ENCODE measurements at places on chromosomes 4 and X.

- DNase-seq: no peak
These were observed 257.4 kb downstream of the CFAP299 start for GRCh38 chr4:80592950-80593349.

DNA sequence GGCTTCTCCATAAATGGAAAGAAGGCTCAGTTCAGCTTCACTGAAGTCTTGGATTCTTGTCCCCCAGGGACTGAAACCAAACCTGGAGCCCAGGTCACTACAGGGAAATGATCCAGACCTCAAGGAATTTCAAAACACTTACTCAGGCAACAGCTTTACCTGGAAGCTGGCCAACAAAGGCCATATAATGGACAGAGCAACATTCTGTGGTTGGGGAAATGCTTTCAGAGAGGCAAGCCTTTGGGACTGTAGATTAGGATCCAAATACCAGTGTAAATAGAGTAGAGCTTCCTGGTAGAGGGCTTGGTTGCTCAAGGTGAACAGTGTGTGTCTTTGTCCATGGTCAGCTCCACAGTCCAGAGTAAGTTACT lies 57.0 kb upstream of the PROM1 start:
- DNase-seq: no peak

GRCh38 chr4:91025241-91026148 lies 898.3 kb downstream of the CCSER1 start:
- no peak for DNase-seq

GRCh38 chr4:1572010-1572385 lies 112.1 kb downstream of the FAM53A start:
- no peak for DNase-seq

GRCh38 chrX:15606136-15606535 lies 5.4 kb upstream of the ACE2 start:
- DNase-seq: no peak

- DNase-seq: no peak
These were observed at the start of gene FRMPD3 for GRCh38 chrX:107448998-107449835. Gene FRMPD3, plus strand, starts transcription at chrX:107449652. Its CDS starts 76,937 bp downstream, at chrX:107526589.

DNA sequence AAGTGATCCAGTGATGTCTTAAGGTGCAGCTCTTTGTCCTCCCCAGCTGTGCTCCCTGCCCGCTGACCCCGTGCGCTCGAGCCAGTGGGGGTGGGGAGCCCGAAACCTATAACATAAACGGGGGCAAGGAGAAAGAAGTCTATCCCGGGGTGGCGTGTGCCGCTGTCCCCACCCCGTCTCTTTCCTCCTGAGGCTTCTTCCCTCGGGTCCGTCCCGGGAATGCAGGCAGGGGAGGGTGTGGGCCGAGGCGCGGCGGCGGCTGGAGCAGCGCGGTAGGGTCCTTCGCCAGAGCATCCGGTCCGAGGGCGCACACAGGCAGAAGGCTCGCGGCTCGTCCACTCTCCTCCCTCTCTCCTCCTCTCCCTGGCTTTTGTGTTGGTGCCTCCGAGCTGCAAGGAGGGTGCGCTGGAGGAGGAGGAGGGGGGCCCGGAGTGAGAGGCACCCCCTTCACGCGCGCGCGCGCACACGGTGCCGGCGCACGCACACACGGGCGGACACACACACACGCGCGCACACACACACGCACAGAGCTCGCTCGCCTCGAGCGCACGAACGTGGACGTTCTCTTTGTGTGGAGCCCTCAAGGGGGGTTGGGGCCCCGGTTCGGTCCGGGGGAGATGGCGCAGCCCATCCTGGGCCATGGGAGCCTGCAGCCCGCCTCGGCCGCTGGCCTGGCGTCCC lies at the start of gene RAB33A:
Gene RAB33A, plus strand, starts transcription at position 517 of the 681 bp plus-strand sequence. Its CDS starts 101 bp downstream, at position 618.
- peak; percentile 44 for DNase-seq

GRCh38 chrX:65667503-65668376 lies at the start of gene MSN:
Gene MSN, plus strand, starts transcription at chrX:65667654. Its CDS starts 188 bp downstream, at chrX:65667842.
- peak; percentile 68 for DNase-seq

GRCh38 chr4:92455951-92456350 lies 152.2 kb downstream of the GRID2 start:
- DNase-seq: no peak

DNA sequence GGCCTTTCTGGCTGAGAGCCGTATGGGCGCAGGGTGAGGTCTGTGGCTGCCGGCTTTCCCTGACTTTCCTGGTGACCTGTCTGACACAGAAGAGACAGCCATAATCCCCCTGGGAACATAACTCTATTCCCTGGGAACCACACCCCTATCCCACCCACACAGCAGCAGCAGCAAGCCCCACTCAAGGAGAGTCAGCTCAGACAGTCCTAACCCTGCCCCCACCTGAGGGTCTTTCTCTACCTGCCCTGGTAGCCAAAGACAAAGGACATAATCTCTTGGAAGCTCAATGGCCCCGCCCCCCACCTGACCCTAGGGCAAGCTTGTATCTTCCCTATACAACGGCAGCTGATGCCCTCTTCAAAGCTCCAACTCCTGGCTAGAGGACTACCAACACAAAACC lies 74.6 kb downstream of the PABPC4L start:
- DNase-seq: no peak

DNA sequence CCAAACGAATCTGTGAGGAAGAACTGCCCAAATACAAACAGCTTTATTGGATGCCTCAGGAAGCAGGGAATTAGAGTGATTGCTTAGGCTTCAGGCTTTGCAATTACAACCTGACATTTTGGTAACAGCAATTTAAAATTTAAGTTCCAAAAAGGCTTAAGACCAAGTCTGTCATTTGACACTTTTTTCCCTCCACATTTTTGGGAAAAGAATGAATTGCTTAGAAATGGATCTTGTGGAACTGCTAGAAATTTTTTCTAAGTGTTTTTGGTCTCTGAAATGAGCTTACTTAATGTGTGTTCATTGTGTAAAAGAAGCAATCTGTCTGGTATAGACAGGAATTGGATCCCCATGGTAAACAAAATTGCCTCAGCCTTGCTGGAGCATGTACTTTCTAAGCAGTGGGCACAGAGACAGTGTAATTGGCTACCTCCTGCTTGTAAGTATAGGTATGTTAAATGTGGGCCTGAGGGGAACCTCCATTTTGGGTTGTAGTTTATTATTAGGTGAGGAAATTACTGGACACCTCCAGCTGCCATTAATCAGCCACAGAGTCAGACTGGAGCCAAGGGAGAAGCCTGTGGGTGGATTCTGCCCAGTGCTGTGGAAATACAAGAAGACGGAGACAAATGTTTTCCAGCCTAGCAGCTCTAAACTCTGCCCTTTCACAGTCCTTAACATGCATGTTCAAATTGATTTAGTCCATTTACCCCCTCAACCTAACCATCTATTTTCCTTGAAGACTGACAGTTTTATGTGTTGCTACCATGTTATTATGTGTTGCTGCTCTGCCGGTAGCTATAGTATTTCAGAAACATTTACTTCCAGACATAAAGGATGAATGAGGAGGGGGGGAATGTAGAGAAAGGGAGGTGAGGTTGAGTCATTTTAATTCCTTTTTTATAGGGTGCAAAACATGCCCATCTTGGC lies 473.0 kb downstream of the SPRY1 start:
- DNase-seq: no peak

GRCh38 chr4:41540687-41541086 lies 2.7 kb downstream of the LIMCH1 start:
- no peak for DNase-seq

- DNase-seq: no peak
These were observed 168.6 kb upstream of the KLF3 start for GRCh38 chr4:38495446-38495845.

- DNase-seq: no peak
These were observed 170.3 kb downstream of the LDB2 start for GRCh38 chr4:16728111-16728510.

DNA sequence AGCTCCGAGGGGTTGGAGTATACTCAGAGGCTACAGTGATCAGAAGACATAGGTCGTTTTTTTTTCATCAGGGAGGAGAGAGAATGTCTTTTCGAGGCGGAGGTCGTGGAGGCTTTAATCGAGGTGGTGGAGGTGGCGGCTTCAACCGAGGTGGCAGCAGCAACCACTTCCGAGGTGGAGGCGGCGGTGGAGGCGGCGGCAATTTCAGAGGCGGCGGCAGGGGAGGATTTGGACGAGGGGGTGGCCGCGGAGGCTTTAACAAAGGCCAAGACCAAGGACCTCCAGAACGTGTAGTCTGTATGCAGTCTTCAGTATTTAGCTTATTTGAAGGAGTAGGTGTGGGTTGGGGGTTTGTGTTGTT lies 500 bp downstream of the GAR1 start:
- DNase-seq: peak; percentile 30

- DNase-seq: no peak
These were observed 1427.0 kb downstream of the ADGRL3 start for GRCh38 chr4:62627141-62627540.

DNA sequence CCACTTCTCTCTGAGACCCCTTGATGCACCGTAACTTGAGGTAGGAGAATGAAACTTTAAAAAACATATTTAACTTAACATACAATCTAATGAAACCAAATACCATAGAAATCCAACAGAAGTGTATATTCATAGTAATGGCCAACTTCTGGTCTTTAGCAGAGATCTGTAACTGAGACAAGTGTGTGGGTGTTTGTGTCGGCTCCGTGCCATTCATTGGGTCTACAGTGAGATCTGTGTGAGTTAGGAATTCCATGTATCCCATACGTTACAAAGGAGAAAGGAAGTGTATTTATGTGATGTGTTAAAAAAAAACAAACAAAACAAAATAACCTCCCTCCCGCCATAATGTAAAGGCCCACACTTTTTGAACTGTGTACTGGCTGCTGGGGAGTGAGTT lies 348.0 kb upstream of the NR3C2 start:
- DNase-seq: no peak

- DNase-seq: no peak
These were observed 499.7 kb upstream of the POU3F4 start for GRCh38 chrX:83008415-83008814.

- no peak for DNase-seq
These were observed 27.3 kb upstream of the XAGE2 start for GRCh38 chrX:52341493-52341892.

DNA sequence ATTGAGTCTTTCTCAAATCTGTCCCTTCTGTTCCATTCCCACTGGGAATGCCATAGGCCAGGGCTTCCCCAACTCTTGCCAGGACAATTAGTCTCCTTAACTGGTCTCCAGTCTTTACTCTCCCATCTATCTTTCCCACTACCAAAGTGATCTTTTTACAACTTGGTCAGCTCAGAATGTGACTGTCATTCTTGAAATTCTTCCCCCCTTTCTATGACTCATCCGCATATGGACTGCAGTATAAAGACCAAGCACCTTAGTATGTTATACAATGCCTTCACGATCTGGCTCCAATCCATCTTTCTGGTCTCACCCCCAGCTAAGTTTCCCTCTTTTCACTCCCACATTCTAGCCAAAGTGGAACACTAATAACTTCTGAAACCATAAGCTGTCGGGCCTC lies 383.8 kb downstream of the OPHN1 start:
- no peak for DNase-seq

GRCh38 chr4:177182166-177182565 lies 127.5 kb upstream of the NEIL3 start:
- no peak for DNase-seq

- DNase-seq: no peak
These were observed 29.1 kb downstream of the TTC29 start for GRCh38 chr4:146916479-146917076.

DNA sequence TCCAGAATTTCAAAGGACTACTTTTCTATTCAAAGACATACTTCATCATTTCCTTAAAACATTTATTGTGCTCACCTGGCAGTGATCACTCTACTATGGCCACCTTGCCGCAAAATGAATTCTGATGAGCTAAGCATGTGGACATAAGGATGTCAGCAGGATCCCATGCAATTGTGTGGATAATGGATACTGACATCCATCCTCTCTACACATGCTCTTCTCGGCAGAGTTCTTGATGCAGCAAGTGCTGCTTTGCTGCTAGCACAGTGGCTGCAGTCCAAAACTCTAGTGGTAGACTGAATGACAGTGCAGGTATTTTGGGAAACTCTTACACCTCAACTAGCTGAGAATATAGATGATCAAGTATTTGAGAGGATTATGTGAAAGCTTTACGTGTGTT lies 168.0 kb downstream of the BANK1 start:
- no peak for DNase-seq

GRCh38 chr4:119657111-119657611 lies 28.6 kb upstream of the PDE5A start:
- DNase-seq: no peak
